ENCODE measurements at places on chromosomes 7 and 10.

DNA sequence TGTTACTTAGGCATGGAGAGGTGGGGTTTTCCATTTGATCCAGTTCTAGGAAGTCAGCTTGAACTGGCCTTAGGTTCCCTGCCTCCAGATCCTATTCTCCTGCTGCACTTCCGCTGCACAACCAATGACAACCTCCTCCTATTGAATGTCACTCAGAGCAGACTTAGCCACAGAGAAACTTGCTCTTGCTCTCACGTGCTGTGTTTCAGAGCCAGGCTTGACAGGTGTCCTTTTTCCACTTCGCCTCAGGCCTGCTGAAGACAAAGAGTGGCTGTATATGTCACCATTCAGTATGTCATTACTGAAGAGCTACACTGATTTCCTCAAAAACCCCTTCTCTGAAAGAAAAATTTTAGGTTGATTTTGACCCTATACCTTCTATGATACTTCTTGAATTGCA, 115.4 kb upstream of the ETV1 start:
- no peak for DNase-seq

- no peak for DNase-seq
These were observed 299.5 kb downstream of the KCNMA1 start for GRCh38 chr10:77338143-77338542.

- peak; percentile 86 for DNase-seq
These were observed 6.2 kb downstream of the C10orf105 start for GRCh38 chr10:71713135-71714030.

DNA sequence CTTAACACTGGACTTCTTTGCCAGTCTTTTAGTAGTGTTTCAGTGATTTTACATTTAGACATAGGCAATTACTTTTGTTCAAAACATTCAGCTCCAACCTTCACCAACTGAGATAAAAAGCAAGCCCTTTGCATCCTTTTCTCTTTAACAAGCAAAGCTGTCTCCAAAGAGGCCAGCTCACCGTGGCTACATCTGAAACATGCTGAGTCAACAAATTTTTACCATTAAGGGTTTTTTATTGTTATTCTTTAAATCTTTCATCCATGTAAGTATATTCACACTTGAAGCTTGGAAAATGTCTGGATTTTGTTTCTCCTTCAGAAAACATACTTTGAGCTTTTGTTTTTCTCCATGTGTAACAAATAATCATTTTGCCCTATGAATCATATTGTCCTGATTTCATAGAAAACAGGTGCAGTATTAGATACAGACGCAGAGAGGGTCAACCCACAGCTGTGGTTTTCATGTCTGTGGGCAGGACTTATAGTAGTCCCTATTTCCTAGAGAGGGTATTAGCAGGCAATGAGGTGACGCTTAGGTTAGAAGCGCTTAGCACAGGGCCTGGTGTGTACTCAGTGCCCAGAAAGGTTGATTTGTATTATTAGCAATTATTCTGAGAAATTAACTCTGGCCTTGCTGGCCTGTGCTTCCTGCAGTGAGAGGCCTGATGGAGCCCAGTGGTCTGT, 99.5 kb downstream of the MKI67 start:
- DNase-seq: no peak

- DNase-seq: peak; percentile 87
These were observed 485.1 kb upstream of the KLF6 start for GRCh38 chr10:4270116-4270515.

GRCh38 chr10:67926951-67927350, 42.5 kb downstream of the SIRT1 start:
- DNase-seq: no peak

DNA sequence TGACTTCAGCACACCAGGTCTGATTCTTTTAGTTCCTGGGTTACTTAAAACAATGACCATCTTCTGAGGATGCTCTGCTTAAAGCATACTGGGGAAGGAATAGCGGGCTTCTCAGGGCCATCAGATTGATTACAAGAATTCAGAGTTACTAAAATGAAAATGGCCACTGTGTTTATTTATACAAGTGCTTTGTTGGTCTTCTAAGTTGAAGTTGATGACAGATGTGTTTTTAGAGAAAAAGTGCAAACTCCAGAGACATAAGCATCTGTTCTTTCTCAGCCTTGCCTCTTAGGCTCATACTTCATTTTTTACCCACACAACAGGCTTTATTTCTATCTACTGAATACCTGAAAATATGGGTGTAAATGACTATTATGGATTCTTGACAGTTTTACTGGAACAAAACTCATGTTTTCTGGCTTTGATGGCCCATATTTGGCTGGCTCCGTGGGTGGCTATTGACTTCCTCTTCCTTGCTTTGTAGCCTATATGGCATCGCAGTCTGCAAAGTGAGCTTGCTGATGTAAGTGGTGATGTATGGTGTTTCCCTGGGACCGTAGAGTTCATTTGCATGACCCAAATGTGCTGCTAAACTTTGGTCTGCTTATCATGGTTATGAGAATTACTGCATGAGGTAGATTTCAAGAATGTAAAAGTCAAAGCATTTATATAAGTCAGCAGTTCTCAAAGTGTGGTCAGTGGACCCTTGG, 121.3 kb downstream of the BMPER start:
- DNase-seq: no peak

DNA sequence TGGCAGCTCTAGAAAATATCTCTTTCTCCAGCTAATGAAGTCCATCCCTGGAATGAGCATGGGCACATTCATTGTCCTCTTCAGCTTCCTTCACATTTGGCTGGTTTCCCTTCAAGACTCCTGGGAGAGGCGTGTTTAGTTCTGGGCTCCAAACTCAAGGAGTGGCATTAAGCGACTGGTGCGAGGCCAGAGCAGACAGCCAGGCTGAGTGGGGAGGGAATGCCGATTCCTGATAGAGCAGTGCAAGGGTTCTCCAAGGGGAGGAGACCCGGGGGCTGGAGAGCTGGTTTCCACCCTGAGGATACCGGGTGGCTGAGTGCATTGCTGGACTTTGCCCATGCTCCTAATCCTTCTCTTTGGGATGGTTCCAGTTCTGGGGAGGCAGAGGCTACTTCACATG, 372.1 kb downstream of the RPS24 start:
- DNase-seq: no peak

DNA sequence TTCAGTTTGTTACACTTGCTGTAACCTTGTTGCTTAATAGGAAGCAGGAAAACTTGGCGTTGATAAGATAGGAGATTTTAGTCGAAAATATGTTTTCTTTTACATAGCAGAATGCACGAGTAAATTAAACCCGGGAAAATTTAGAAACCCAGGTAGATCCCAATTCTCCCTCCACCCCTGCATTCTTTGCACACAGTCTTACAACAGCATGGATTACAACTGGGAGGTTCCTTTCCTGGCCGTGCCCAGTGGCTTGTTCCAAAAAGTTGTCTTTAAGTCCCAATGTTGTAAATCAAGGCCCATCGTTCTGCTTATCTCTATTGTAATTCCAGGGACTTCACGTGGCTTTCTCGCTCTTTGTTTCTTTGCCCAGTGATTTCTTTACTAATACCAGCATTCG, 1.1 kb upstream of the DPY19L1 start:
- DNase-seq: no peak

DNA sequence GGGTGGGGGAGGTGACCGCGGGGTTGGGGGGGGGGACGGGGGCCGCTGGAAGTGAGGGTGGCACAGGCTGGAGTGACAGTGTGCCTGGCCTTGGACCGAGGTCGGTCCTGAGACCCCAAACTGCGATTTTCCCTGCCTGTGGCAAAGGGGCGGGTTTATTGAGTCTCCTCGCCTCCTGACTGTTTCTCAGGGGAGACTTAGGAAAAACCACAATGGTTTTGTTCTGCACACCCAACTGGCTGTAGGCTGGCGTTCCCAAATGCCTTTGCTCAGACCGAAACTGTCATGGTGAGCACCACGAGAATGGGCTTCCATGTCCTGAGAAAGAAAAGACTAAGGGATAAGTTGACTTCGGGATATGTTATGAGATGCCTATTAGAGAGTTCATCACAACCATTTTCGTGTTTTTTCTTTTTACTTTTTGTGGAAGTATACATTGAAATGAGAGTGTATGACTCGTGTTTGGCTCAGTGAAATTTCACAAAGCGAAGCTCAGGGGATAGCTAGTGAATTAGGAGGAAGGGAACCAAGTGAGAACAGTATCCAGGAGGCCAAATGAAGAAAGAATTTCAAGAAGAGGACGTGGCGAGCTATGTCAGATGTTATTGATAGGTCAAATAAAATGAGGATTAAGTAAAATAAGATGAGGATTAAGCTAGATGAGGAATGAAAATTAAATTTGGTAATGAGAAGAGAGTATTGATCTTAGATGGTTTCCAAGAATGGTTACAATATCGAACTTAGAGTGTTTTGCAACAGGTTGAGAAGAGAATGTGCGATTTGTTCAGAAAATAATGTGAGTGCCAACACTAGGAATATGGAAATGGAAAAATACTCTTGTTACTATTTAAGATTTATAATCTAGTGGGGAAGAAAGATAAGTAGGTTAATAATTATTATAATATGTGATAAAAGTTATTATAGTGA, 918 bp downstream of the NET1 start:
- peak; percentile 71 for DNase-seq

GRCh38 chr7:155785536-155785935, 26.7 kb downstream of the SHH start:
- DNase-seq: peak; percentile 68

DNA sequence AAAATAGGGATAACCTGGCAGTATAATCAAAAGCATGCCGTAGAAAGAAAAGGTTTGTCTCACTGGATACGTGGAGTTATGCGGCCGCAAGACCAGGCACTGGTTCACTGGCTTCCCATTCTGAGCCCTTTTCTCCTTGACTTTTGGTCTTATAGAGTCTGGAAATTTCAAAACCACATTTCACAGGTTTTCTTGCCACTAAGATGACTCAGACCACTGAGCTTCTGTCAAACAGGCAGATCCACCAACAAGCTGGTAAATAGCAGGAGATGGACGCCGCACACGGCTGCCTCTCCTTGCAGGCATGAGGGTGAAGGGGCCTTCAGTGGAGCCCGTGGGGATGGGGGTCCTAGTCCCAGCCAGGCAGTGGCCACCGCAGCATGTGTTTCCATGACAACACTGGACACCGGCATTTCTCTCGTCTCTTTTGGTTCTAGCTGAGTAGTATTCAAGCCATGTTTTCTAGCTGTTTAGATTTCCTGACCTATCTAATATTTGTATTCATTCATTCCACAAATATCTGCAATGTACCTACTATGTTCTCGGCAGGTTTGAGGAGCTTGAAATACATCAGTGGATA, 55.5 kb downstream of the KLF6 start:
- DNase-seq: peak; percentile 12

DNA sequence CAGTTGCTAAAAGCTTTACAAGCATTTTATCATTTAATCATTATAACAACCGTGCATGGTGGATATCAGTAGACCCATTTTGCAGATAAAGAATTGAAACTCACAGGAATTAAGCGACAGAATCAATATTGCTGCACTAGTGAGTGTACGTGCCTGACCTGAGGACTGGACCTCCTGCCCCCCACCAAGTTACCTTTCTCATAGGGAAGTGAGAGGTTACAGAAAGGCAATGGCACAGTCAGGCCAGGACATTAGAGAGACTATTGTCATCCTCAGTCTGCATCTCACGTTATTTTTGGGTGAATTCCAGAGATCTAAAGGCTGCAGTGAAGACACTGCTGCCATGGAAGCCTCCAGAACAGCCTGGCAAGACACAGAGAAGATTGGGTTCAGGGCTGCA, 80.9 kb downstream of the WDFY4 start:
- no peak for DNase-seq

DNA sequence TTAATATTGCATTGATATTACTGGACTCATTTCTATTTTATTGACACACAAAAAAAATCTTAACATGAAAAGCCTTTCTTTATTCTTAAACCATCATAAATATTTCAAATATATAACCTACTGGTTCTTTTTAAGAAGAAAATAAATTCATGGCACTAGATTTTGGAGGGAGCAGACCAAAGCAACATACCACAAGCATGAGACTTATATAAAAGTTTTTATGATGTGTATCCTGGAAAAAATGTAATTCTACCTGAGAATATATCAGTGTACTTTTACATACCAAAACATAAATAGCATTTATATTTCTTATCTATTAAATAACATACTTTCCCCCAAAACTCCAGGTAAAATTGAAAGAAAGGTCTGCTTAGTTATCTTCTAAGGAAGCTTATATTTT, 508.2 kb upstream of the SEMA3D start:
- DNase-seq: no peak

- no peak for DNase-seq
These were observed 431.8 kb upstream of the MGMT start for GRCh38 chr10:129035052-129035827.

DNA sequence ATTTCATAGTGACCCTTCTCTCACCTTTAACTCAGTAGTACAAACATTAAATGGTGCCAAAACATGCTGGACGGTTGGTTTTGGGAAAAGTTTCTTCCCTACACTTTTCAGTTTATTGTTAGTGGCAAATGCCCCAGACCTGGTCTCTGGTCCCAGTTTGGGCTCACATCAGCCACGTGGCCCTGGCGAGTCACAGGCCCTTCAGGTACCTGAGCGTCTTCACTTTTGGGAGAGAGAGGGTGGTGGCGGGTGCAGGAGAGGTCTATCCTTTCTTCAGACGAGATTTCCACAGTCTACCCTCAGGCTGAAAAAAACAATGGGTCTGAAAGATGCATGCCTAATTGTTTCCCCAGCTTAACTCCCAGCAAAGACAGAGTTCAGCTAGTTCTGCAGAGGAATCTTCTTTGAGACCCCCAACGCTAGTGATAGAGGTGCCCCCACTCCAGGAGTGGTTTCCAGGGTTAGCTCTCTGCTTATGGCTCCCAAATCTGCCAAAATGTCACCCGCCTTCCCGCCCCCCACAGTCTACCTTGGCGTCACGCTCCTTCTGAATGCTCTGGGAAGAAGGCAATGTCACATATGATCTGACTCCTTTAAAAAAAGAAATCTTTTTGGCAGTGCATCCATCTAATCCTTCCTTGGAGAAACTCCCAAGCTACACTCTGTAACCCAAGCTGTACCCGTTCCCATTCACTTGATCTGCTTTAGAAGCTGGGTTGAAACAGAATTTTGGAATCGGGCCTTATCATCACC, 384.8 kb upstream of the FOXK1 start:
- DNase-seq: no peak

DNA sequence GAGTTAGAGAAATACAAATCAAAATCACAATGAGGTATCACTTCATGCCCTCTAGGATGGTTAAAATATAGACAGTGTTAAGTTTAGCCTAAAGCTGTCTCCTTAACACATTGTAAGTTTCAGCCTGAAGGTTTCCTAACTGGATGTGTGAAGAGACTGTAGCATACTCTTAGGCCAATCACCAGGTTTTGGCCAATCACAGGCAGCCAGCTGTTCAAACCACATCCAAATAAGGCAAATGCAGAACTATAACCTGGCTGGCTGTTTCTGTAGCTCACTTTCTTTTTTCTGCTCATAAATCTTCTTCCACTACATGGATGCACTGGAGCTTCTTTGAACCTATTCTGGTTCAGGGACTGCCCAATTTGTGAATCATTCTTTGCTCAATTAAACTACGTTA, 19.7 kb downstream of the ESYT2 start:
- DNase-seq: no peak

GRCh38 chr10:28678687-28679457, 1.6 kb downstream of the BAMBI start:
- no peak for DNase-seq

DNA sequence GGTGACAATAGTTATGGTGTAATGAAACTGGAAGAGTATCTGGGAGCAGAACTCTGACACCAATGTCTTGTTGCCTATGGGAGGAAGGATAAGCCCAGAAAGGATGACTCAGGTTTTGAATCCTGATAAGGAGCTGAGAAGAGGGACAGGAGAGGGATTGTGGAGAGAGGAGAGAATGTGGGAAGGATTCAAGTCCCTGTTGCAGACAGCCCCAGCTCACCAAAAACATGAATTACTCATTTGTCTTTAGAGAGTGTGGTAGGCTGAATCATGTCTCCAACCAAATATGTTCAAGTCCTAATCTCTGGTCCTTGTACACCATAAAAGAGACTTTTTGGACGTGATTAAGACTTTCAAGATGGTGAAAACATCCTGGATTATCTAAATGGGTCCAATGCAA, 206.9 kb upstream of the PHYHIPL start:
- DNase-seq: no peak

All from HCEC 1CT (cell line).